ENCODE measurements at places on chromosomes 6 and 20. TPM values are rescaled to one million over a fixed set of nuclear protein-coding genes. Genes with fewer than 3 reads are reported as not detected.

MUCL3 gene
- polyA plus RNA-seq, result 0.12 TPM

SIRPD gene
- not detected for polyA plus RNA-seq

GRCh38 chr6:32298632-32299336 lies 72.9 kb downstream of the TSBP1 start:
- peak; percentile 16 for DNase-seq
- no peak overlapping the region for H3K27ac ChIP-seq
- H3K4me1 ChIP-seq, result no peaks in the 10 kb centered on the region
- H3K27me3 ChIP-seq, result peaks cover 2% of the 10 kb centered on the region

- H3K27ac ChIP-seq, result no peak overlapping the region
- H3K36me3 ChIP-seq, result no peaks in the 10 kb centered on the region
- DNase-seq, result peak; percentile 97
- H3K4me3 ChIP-seq, result no peak overlapping the region
These were observed 3.0 kb upstream of the TGM2 start for GRCh38 chr20:38167851-38168760.

DNA sequence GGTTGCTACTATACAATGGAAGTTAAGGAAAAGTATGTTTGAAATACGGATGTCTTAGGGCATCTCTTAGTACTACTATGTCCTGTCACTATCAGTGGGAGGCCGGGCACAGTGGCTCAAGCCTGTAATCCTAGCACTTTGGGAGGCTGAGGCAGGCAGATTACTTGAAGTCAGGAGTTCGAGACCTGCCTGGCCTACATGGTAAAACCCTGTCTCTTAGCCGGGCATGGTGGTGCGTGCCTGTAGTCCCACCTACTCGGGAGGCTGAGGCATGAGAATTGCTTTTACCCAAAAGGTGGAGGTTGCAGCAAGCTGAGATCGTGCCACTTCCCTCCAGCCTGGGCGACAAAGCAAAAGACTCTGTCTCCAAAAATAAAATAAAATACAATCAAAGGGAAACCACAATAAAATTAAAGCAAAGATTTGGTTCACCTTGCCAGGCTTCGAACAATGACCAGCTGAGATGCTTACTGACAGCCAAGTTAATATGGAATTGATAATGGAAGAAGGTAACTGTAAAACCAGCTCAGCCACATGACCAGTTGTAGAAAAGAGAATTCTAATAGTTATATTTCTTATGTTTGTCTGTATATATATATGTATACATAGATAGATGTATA lies 6.5 kb downstream of the CD24 start:
- no peak for DNase-seq
- no peaks in the 10 kb centered on the region for H3K36me3 ChIP-seq
- H3K4me3 ChIP-seq, result no peak overlapping the region
- peaks cover 5% of the 10 kb centered on the region for H3K4me1 ChIP-seq
- no peaks in the 10 kb centered on the region for H3K27me3 ChIP-seq

DNA sequence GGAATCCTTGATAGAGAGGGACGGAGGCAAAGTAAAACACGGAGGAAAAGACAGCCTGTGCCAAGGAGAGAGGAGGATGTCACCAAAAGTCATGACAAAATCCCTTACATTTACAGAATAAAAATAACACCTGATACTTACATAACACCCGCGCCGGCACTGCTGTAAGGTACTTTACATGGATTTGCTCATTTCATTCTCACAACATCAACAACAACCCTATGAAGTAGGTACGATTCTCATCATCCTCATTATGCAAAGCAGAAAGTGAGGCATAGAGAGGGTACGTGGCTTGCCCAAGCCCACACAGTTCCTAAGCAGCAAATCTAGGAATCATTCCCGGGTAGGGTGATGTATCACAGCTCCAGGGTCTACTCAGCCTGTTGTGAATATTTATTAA lies 67.6 kb upstream of the NFATC2 start:
- no peaks in the 10 kb centered on the region for H3K4me1 ChIP-seq
- no peak overlapping the region for H3K27ac ChIP-seq
- no peaks in the 10 kb centered on the region for H3K27me3 ChIP-seq
- H3K4me3 ChIP-seq, result no peak overlapping the region

Measured in cardiac muscle cell (in vitro differentiated cells and primary cell).